ENCODE measurements at places on chromosomes 16 and 17.

GRCh38 chr16:56994311-56994710 lies 5.0 kb downstream of the NLRC5 start:
- no peak for DNase-seq

- DNase-seq, result no peak
These were observed 89.2 kb upstream of the BRD7 start for GRCh38 chr16:50457979-50458491.

GRCh38 chr16:14109782-14110727 lies 38.9 kb downstream of the MRTFB start:
- DNase-seq, result no peak

- DNase-seq, result no peak
These were observed 14.7 kb upstream of the XYLT2 start for GRCh38 chr17:50331085-50331791.

DNA sequence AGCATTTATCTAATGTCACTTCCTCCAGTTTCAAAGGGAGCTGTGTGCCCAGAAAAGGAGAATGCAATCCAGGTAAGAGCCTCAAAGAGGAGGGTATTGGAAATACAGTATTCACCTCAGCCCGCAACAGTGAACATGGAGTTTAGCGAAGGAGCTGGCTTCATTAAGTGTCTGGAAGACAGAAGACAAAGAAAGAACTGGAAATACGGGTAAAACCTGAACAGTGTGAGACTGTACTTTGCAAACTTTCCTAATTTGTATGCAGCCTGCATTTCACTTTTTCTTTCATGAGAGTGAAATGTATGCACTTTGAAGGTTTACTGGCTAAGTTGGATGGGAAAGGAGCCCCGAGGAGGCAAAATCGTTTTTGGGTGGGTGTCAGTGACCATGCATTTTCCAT lies 478.4 kb downstream of the HS3ST3B1 start:
- no peak for DNase-seq

DNA sequence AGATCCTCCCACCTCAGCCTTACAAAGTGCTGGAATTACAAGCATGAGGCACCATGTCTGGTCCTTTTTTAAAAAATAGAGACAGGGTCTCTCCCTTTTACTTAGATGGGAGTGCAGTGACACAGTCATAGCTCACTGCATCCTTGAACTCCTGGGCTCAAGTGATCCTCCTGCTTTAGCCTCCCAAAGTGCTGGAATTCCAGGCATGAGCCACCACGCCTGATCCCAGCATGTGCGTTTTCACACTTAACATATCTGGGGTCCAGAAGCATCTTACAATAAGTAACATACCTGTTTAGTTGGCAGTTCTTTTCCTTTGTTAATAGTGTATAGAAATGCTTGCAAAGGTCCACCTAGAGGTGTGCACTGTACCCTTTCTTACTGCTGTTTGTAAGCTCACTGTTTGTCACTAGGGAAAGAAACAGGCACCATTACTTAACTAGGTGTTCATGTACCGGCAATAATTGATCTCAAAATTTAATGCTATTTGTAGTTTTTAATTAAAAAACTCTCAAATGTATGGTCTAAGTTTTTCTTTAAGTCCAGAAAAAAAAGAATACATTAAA lies 221.7 kb downstream of the RPTOR start:
- no peak for DNase-seq

DNA sequence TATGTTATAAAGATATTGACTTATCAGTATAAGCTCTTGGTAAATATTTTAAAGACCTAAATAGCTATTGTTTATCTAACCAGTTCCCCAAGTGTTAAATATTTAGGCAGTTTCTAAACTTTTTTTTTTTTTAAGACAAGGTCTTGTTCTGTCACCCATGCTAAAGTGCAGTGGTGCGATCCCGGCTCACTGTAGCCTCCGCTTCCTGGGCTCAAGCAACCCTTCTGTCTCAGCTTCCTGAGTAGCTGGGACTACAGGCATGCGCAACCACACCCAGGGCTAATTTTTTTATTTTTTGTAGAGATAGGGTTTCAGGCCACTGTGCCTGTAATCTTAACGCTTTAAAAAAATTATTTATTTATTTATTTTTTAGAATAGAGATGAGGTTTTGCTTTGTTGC lies 43.5 kb downstream of the SNX29 start:
- no peak for DNase-seq

GRCh38 chr17:39165841-39166349 lies at the start of gene ARL5C:
ARL5C (minus strand) TSS chr17:39166161; CDS start chr17:39165760, 401 bp downstream.
- DNase-seq, result no peak

DNA sequence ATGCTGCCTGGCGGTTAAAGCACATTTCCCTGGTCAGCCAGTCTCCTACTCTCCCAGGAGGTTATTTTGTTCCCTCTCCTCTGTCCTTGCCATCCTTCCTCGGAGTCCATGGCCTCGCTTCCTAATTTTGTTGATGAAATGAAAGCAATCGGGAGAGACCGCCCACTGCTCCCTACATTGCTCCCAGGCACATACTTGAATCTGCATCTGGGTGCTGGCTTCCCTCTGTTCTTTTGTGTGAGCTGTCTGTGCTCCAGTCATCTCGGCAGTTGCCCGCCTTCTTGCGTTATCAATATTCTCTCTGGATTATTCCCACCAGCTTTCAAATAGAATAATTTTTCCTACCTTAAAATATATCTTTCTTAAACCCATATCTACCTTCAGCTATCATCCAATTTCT lies 11.1 kb downstream of the KRT23 start:
- no peak for DNase-seq

DNA sequence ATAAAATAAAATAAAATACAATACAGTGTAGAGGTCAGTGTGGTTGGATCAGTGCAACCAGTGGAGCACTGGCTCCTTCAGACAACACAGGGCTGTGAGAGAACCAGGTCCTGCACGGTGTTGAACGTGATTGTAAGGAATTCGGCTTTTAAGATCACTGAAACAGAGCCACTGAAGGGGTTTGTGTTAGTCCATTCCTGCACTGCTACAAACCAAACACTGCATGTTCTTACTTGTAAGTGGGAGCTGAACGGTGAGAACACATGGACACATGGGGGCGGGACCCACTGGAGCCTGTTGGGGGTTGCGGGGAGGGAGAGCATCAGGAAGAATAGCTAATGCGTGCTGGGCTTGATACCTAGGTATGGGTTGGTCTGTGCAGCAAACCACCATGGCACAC lies 193.2 kb upstream of the AXIN2 start:
- no peak for DNase-seq
